ENCODE measurements at places on chromosomes 5 and 9.

GRCh38 chr5:151675611-151676313, 11.0 kb downstream of the SPARC start:
- no peak for DNase-seq

DNA sequence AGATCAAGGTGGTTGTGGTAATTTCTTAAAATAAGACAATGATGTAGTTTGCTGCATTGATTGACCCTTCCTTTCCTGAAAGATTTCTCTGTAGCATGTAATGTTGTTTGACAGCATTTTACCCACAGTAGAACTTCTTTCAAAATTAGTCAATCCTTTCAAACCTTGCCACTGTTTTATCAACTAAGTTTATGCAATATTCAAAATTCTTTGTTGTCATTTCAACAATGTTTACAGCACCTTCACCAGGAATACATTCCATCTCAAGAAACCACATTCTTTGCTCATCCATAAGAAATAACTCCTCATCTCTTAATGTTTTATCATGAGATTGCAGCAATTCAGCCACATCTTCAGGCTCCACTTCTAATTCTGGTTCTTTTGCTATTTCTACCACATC, 43.8 kb downstream of the NR2F1 start:
- no peak for DNase-seq

- DNase-seq, result no peak
These were observed 4.6 kb downstream of the BARHL1 start for GRCh38 chr9:132586830-132587591.

- no peak for DNase-seq
These were observed 65.7 kb upstream of the TBC1D9B start for GRCh38 chr5:179973391-179973790.

DNA sequence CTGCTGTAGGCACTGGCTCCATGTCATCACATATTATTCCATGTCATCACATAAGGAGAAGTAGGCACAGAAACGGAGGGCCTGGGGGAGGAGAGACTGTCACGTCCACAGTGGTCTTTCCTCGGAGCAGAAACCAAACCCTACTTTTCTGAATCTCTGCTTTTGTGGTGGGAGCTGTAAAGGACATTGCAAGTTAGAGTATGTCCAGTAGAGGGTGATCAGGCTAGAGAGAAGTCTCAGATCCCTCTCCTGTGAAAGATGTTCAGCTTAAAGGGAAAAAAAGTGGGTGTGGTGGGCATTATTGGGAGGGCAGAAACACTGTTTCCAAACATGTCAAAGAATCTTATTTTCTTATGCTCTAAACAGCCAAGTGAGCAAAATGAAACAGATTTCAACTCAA, 19.4 kb upstream of the FBP2 start:
- peak; percentile 23 for DNase-seq

GRCh38 chr9:2413160-2413805, 208.3 kb upstream of the VLDLR start:
- no peak for DNase-seq

DNA sequence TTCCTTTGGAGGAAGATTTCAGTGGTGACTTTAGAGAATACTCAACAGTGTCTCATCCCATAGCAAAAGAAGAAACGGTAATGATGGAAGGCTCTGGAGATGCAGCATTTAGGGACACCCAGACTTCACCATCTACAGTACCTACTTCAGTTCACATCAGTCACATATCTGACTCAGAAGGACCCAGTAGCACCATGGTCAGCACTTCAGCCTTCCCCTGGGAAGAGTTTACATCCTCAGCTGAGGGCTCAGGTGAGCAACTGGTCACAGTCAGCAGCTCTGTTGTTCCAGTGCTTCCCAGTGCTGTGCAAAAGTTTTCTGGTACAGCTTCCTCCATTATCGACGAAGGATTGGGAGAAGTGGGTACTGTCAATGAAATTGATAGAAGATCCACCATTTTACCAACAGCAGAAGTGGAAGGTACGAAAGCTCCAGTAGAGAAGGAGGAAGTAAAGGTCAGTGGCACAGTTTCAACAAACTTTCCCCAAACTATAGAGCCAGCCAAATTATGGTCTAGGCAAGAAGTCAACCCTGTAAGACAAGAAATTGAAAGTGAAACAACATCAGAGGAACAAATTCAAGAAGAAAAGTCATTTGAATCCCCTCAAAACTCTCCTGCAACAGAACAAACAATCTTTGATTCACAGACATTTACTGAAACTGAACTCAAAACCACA, 67.4 kb downstream of the VCAN start:
- no peak for DNase-seq

DNA sequence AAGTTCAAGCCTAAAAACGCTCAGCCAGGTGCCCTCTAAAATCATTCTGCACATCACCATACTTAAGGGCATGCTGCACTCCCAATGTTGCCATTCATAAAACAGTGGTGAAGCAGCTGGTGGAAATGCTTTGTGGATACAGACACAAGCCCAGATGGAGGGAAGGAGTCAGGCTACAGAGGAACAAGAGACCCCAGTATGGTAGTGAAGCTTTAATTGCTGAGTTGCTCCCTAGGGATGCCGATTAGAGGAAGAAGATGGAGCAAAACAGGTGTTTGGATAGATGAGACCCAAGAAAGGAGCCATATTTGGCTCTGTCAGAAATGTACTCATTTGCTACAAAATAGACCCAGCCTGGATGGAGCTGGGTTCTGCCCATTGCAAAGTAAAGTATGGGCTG, 230.5 kb downstream of the NSG2 start:
- DNase-seq, result no peak

DNA sequence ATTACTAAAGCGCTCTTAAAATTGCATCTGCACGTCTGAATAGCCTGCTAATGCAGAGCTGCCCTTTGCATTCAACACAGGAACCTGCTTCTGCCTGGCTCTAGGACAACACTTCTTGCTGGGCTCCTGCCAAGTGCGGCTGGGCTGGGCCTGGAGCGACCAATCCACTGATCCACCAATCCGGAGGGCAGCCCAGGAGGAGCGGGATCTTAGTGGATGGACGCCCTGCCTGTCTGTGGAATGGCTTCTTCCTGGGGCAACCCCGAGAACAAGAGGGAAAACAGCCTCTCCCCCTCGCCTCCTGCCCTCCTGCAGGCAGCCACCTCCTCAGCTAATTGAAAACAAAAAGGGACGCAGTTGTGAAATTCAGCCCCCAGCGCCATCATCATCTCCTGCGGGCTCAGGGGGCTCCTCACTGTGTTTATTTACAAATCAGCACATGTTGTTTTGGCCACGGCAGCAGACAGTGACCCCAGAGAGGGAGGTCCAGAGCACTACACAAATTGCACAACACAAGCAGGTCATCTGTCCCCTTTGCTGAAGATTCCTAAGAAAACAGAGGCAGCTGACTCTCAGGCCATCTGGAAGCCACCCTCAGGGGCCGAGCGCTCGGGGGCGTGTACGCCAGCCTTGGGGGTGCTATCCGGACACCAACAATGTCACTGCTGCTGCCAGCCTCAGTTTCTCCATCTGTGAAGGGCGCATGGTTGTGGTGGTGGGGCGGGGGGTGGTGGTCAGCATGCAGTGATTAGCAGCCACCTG, 57.3 kb downstream of the GADD45G start:
- DNase-seq, result peak; percentile 53

GRCh38 chr5:90876366-90876765, 317.8 kb downstream of the ADGRV1 start:
- no peak for DNase-seq

DNA sequence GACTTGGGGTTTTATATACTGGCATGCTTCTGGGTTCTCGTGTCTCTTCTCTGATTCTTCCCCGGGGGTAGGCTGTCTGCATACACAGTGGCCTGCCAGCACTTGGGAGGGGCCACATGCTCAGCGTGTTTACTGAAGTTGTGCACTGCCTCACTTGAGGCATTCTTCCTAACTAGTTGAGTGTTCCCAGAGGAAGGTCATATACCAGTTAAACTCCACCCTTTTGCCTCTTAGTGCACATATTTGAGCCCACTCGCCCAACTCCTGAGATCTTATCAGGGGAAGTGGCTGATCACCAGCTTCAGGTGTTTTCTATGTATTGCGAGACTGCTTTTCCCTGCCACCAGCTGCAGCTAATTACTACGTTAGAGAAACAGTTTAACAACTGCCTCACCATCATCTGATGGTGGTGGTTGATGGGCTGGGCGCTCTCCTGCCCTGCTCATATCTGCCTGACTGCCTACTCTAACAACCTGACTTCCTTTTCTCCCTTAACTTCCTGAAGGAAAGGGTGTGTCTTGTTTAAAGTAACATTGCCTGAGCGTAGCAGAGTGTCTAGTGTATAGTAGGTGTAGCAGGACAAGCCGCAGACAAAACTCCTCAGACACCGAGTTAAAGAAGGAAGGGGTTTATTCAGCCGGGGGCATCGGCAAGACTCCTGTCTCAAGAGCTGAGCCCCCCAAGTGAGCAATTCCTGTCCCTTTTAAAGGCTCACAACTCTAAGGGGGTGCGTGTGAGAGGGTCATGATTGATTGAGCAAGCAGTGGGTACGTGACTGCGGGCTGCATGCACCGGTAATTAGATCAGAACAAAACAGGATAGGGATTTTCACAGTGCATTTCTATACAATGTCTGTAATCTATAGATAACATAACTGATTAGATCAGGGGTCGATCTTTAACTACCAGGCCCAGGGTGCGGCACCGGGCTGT, 60.1 kb upstream of the CLINT1 start:
- no peak for DNase-seq

- DNase-seq, result no peak
These were observed 79.4 kb upstream of the IFNE start for GRCh38 chr9:21561502-21561901.

GRCh38 chr9:113569472-113570060, 106.0 kb downstream of the RGS3 start:
- DNase-seq, result no peak

DNA sequence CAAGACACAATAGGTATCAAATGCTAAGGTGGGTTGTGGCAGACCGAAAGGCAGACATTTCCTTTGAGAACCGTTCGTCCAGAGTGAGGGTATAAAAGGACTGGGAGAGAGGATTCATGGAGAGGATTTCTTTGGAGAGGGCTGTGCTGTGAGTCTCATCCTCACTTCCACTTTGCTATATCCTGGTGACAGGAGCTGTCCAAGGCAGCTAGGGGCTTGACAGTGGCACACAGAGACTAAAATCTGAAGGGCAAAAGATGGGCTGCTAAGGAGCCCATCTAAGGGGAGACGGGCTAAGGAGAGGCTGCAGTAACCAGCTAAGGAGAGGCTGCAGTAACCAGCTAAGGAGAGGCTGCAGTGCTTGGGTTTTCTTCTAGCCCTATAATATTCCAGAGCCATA, 214.0 kb upstream of the ADRA1B start:
- no peak for DNase-seq

- DNase-seq, result no peak
These were observed 21.4 kb downstream of the TGFBR1 start for GRCh38 chr9:99126312-99126711.

DNA sequence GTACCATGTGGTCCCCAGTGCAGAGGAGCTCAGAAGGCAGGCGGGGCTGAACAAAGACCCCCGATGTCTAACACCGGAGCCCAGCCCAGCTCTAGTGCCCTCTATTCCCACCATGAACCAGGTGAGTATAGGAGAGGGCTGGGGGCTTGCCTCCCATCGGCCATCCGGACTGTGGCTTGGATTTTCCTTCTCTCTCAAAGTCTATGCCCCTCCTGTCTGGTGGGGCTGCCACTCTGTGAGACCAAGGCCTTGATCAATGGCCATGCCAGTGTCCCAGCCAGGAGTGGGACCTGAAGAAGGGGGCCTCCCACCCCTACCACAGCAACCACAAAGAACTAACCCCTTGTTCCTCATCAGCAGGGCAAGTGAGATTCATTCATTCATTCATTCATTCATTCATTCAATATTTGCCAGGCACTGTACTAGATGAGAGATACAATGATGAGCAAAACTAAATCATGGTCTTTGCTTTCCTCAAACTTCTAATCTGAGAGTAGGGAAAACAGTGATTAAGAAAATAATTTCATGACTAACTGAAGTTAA, 47.6 kb downstream of the ARHGEF37 start:
- DNase-seq, result no peak

DNA sequence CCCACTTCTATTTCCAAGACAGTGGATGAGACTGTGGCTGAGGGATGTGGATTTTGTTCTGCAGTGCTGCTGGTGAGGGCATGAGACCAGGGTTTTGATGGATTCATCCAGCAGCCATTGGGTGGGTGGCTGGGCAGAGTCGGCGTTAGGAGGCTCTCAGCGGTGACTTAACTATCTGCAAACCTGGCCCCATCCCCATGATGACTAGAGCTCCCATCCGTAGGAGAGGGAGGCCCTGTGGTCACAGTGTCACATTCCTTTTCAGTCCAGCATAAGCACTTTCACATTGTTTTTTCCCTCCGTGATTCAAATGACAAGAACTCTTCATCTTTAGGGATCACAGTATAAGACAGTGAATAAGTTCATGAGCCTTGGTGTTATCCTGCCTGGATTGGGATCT, 60.4 kb upstream of the SPRY4 start:
- peak; percentile 79 for DNase-seq

DNA sequence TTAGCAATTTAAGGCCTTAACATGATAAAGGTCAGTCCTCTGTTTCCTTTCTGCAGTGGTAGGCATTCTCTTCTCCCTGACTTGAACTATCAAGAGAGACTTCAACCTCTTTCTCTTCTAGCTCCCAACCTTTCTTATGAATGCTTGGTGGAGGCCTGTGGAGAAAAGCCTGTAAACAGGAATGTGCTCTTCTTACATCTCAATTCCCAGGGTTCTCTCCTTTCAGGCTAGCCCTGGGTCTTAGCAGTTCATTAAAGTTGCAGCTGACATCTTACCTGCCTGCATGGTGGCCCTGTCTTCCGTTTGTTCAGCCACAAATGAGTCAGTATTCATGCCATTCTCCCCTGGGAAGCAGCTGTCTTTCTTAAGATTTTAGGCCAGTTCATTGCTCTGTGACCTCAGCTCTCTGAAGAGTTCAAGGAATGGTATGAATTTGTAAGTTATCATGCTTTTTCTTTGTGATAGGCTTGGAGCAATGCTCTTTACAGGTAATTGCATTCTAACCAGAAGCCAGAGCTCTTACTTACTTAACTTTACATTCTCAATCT, 77.8 kb downstream of the ADCY2 start:
- no peak for DNase-seq

DNA sequence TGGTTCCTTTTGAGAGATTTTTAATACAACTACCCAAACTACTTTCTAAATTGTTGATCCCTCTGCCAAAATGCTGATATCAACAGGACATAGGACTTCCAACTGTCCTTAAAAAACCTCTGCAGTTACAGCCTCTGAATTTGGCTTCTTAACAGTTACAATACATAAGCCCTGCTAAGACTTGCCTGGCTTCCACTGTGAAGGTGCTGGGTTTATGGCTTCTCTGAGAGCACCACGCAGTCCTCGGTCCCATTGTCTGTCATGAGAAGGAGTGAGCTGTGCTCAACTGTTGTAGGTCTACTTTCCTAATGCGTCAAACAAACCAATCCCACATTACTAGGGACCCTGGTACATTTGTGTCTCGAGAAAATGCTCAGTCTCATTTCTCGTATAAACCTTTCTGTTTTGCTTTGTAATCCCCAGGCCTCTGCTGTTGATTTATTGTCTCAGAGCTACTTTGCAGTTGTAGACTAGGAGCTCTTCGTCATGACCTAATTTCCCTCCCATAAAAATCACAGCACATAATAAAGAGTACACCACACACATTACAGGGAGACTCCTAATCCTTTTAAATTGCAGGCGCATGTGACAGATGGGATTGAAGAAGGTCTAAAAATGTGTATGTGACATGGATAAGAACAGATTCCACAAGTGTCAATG, 274.9 kb downstream of the NR3C1 start:
- no peak for DNase-seq

GRCh38 chr5:169100735-169101075, 200.2 kb downstream of the SLIT3 start:
- DNase-seq, result peak; percentile 64

GRCh38 chr9:14415947-14416346, 102.0 kb upstream of the NFIB start:
- peak; percentile 66 for DNase-seq
